ENCODE measurements at places on chromosomes 16 and 17.
A peak's percentile ranks its signal among the peaks of the same experiment; 100 is the strongest.

- no peak for DNase-seq
Measured at GRCh38 chr17:30352240-30352814, 18.5 kb upstream of the TMIGD1 start.

DNA sequence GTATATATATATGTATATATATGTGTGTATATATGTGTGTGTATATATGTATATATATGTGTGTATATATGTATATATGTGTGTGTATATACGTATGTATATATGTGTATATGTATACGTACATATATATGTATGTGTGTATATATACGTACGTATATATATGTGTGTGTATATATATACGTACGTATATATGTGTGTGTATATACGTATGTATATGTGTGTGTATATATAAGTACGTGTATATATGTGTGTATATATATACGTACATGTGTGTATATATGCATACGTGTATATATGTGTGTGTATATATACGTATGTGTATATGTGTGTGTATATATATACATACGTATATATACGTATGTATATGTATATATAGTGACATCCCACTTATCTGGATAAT is 154.4 kb downstream of the CDRT15L2 start:
- no peak for DNase-seq

DNA sequence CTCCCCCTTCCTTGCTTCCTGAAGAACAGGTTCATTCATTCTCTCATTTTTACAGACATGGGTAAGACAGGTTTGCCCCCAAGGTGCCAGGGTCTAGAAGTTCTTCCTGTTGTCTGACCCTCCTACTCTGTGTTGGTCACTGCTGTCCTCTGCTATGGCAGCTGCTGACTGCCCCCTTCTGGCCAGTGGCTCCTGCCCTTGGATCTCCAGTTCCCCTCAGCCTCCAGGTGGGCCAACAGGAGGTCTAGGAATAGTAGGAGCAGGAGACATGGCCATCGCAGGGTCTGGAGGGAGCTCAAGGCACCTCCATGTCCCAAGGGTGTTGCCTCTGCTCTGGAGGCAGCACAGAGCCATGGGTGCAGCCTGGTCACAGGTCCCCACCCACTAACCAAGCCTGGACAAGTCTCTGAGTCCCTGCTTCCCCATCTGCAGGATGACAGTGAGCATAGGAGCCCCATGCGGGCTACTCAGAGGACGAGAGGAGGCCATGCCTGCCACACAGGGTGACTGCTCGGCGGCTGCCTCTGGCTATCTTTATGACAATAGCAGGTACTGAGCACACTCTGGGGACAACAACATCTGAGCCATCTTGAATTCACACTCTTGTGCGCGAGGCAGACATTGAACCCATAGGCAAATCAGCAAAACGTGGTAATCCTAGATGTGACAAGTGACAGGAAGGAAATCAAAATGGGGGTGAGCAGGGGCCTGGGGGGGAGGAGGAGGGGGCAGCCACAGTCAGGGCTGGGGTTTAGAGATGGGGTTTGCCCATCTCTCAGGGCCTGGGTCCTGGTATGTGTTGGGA is 27.0 kb upstream of the NXPH3 start:
- DNase-seq, result peak; percentile 69

GRCh38 chr16:81635063-81635937 is 143.8 kb upstream of the PLCG2 start:
- no peak for DNase-seq

GRCh38 chr17:83192161-83192788 is 112.9 kb downstream of the METRNL start:
- no peak for DNase-seq

GRCh38 chr16:77949445-77949844 is 72.9 kb upstream of the CLEC3A start:
- no peak for DNase-seq

- no peak for DNase-seq
Measured at GRCh38 chr17:57487573-57487972, 231.2 kb downstream of the MSI2 start.

DNA sequence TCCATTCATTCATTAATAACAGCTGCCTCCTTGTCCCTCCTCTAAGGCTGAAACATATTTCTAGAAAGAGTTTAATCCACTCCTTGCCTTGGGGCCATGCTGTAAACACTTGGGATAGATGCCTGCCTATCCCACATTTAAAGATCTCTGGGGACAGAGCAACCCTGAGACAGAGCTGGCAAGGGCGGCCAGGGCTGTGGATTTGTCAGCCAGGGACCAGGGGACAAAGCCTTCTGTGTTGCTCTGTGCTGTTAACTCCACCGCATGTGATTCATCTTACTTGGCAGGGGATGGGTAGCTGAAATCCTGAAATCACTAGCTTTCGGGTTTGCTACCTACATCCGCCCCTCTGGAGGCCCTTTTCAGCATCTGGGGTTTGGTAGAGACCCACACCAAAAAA is 392.9 kb downstream of the SLC39A11 start:
- no peak for DNase-seq

DNA sequence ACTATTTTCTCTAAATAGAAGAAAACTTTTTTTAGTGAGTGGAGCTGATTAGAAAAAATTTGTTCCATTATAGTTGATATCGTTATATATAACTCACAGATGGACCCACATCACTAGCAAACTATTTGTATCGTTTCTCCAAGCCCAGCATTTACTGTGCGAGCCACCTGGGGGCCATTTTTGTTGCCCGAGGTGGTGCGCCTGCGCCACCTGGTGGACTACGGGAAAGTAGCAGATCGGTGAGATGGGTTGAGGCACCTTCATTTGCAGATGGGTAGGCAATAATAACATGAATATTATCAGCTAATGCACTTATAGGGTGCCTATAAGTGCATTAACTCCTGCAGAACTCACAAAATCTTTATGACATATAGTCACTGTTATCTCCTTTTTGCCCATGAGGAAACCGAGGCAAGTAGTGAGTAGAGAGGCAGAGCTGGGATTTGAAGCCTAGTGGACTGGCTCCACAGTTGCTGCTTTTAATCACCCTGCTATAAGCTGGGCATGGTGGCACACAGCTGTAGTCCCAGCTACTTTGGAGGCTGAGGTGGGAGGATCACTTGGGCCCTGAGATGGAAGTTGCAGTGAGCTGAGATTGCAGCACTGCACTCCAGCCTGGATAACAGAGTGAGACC is 23.2 kb upstream of the NTN1 start:
- peak; percentile 82 for DNase-seq

- peak; percentile 86 for DNase-seq
Measured at GRCh38 chr17:60139438-60140285, 10.1 kb upstream of the CA4 start.

GRCh38 chr16:48597563-48598387 is 12.2 kb downstream of the N4BP1 start:
- DNase-seq, result no peak

DNA sequence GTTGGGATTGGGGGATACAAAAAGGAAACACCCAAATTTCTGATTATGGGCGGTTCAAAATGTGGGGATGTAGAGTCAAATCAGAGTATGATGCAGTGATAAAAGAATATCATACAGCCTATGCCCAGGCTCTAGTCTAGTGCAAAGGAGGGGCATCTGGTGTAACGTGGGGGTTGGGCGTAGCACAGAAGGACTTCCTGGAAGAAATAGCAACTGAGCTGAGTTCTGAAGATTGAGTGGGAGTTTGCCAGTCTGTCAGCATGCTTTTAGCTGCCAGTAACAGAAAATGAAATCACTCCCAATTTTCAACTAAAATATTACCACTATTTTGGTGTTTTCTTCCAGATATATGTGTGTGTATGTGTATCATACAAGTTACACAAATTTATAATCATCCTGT is 196.9 kb downstream of the SPECC1 start:
- DNase-seq, result no peak

GRCh38 chr17:40022497-40022896 is 7.3 kb downstream of the CSF3 start:
- no peak for DNase-seq

- DNase-seq, result no peak
Measured at GRCh38 chr17:80694085-80694991, 149.7 kb downstream of the RPTOR start.

GRCh38 chr16:85127379-85127723 is 15.1 kb upstream of the CIBAR2 start:
- no peak for DNase-seq

- DNase-seq, result peak; percentile 74
Measured at GRCh38 chr17:75412455-75413317, 7.2 kb upstream of the GRB2 start.

GRCh38 chr16:3023415-3023668 is 400 bp downstream of the HCFC1R1 start:
- no peak for DNase-seq

- DNase-seq, result no peak
Measured at GRCh38 chr17:80868022-80868609, 123.5 kb upstream of the CHMP6 start.

- peak; percentile 85 for DNase-seq
Measured at GRCh38 chr17:80035937-80036714, at the start of gene CCDC40. TSS of gene CCDC40 (plus strand) at chr17:80036642. CDS start at chr17:80036663, 21 bp downstream.

GRCh38 chr16:73371584-73372319 is 323.8 kb upstream of the ZFHX3 start:
- no peak for DNase-seq

DNA sequence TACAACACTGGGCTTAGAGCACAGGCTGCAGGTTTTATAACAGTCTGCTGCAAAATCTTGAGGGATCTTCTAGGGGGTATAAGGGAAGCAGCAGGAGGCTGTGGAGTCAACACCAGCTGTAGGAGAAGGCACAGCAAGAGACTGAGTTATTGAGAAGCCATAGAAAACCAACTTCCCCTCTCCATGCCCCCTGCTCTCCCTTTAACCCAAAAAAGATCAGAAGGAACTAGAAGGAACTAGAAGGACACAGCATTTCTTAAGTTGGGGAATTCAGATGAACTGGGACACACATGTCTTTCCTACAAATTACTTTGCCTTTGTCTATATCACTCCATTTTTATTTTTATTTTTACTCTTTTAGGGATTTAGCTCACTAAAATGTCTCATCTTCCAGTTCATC is 6.2 kb upstream of the CCL18 start:
- no peak for DNase-seq

- no peak for DNase-seq
Measured at GRCh38 chr17:43142153-43142552, 17.0 kb upstream of the BRCA1 start.

DNA sequence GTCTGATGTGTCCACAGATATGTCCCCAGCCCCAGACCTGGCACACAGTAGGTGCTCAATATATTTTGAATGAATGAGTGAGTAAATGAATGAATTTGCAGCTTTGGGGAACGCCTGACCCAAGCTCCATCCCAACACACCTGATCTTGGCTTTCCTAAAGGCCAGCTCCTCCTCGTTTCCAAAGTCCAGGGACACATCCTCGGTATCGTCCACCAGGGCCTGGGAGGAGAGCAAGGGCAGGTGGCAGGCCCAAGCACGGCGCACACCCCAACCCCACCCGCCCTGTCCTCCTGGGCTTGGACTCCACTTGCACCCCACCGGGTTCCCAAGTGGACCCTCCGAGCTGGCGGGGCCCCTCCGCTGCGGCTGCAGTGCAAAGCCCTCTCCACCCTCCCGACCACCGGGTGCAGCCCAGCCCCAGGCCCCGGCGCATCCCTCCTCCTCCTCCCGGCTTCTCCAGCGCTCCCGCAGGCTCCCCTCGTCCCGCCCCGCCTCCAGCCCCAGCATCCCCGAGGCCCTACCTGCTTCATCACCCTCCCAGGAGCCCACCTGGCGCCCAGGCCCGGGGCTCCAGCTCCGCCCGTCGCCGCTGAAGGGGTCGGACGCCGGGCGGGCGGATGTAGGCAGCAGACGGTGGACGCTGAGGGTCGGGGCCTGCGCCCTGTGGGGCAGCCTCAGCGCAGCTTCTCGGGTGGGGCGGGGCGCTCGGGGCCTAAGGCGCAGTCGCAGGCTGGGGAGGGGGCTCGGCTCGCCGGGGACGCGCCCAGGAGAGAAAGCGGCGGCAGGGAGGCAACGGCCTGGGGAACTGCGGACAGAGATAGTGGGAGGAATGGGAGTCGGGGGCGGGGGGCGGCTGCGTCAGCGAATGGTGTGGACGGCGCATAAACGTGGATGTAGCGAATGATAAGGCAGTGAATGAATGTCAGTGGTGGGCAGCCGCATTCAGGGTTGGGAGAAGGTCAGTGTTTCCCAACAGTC is at the start of gene TVP23A:
Gene TVP23A, minus strand, starts transcription at position 832 of the 979 bp plus-strand sequence. Its CDS starts 301 bp downstream, at position 531.
- DNase-seq, result peak; percentile 33

DNA sequence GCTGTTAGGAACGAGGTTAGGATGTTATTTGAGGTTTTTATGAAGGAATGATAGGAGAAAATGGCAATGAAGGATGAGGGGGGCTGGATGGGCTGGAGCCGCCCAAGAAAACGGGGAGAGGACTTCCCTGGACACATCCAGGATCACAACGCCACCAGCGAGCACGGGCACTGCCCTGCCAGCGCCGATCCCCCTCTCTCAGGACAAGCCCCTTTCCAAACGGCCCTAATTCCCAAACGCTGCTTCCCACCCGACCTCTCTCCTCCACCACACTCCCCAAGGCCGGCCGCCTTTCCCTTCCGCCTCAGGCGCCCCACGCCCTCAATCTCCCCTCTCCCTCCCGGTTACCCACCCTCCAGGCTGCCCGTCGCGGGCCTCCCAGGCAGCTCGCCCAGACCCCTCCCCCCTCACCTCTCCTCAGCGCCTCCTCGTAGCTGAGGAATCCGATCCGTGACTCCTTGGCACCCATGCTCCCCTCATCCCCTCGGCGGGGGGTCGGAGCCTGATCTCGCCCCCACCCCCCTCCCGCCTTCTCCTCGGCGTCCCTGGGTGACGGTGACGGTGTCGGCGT is 377 bp downstream of the USP32 start:
- peak; percentile 72 for DNase-seq

DNA sequence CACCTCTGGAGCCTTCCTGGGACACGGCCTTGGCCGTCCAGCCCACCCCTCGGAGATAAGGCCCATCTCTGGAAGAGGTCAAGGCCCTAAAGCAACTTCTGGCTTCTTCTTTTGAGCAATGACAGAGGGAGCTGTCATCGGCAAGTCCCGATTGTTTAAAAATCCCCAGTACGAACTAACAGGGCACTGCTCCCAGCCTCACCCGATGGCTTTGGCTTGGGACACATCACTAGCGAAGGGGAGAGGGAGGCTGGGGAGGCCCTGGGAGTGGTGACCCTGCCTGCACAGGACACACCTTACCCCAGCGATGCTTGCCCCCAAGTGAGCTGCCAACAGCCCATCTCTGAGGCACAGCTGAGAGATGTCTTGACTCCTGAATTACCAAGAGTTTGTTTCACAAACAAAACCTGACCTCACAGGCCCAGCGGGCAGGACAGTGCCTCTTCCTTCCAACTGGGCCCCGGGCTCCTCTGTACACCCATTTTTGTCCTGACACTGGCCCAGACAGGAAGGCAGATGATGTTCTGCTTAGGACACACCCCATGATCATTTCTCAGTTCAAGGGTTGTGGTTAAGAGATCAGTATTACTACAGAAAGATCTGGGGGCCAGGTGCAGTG is 4.8 kb downstream of the SYNGR2 start:
- no peak for DNase-seq

- no peak for DNase-seq
Measured at GRCh38 chr16:55297062-55297909, 26.7 kb upstream of the IRX6 start.

GRCh38 chr16:84194470-84195200 is 3.7 kb downstream of the ADAD2 start:
- DNase-seq, result no peak

GRCh38 chr16:15829460-15829859 is 27.4 kb downstream of the MYH11 start:
- no peak for DNase-seq
